NCI-H187 treated with DMSO at 0.1 percent for 48 hours (cell line): ENCODE measurements at places on chromosomes 11 and 22.

- no peak for DNase-seq
These were observed 83.2 kb downstream of the TRIM29 start for GRCh38 chr11:120054753-120055045.

GRCh38 chr11:104058680-104059079 is 22.2 kb downstream of the DDI1 start:
- DNase-seq: no peak

DNA sequence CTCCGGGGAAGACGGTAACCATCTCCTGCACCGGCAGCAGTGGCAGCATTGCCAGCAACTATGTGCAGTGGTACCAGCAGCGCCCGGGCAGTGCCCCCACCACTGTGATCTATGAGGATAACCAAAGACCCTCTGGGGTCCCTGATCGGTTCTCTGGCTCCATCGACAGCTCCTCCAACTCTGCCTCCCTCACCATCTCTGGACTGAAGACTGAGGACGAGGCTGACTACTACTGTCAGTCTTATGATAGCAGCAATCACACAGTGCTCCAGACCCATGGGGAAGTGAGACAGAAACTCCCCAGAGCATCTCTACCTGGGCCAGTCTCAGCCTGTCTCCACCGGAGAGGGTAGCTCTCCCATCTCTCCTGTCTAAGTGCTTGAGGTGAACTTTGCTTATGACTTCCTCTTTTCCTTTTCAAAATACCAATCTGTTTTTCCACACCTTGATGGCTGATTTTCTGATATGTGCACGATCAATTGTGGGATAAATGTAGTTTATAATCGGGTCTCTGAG is 48.5 kb upstream of the VPREB1 start:
- DNase-seq: no peak

DNA sequence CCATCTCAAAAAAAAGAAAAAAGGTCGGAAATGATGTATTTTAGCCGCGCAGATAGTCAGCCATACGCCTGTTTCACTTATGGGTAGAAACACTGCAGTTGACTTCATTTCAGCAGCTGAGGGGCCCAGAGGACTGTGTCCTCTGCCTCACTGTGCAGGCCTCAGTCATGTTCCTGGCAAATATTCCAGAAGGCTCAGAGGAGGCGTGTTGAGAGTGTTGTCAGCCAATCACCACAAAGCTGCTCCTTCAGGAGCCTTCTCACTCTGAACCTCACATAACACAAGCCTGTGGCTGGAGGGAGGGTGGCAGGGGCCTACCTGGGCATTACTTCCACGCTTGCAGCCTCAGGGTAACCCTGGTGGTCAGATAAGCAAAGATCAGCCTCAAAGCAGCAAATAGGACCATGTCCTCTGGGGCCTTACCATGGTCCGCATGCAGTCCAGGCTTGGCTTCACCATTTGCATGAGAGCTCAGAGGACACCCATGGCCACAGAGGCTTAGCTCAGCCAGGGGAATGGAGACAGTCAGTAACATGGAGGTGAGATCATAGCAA is 17.3 kb upstream of the TREH start:
- no peak for DNase-seq

DNA sequence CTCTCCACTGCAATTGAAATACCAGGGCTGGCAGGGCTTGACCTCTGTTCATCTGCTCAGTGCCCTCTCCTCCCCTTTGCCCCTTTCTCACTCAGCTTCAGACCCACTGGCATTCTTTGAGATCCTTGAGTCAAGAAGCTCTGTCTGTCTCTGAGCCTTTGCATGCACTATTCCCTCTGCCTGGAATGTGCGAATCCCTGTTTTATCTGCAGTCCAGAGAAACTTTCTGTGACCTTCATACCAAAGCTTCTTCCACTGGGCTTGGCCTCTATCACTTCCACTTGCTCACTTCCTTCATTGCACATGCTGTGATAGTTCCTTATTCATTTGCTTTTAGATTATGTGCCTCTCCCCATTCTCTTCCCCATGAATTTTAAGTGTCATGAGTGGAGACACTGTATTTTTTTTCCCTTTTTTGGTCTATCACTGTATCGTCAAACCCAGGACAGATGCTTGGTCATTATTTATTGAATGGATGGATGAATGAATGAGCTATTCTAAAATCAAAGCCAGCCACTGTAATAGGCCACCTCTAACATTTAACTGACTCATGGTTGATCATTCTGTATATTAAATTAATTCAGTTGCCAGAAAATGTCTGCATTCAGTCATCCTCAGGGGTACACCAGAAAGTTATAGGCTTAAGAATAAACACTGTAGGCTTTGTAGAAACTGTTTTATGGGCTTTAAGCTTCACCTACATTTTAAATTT is 88.7 kb upstream of the TIMP3 start:
- DNase-seq: no peak

DNA sequence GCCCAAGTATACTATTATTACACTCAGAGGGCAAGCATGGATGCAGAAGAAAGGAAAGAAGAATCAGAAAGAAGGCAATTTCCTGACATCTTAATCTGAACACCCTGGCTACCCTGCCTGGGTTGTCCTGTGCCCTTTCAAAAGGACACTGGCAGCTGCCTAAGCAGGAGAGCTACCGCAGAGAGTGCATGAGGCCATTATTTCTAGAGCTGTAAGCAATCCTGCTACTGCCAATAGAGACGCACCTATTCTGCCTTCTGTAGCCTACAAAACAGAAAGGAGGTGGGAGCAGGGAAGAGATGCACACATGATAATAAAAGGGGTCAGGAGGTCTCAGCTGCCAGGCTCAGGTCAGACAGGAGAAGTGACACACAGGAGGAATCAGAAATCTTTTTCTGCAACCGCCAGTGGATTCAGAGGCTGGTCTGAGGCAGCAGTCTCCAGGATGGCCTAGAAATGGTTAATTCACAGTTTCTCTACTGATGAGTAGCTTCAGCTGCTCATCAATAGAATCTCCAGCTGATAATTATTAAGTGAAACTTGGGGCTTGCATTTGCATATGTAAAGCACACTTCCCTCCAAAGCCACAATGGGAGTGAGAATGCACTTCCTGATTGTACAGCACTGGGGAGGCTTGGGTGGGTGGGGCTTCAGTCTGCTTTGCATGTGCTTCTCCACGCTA is 253.9 kb downstream of the LARGE1 start:
- DNase-seq: no peak

DNA sequence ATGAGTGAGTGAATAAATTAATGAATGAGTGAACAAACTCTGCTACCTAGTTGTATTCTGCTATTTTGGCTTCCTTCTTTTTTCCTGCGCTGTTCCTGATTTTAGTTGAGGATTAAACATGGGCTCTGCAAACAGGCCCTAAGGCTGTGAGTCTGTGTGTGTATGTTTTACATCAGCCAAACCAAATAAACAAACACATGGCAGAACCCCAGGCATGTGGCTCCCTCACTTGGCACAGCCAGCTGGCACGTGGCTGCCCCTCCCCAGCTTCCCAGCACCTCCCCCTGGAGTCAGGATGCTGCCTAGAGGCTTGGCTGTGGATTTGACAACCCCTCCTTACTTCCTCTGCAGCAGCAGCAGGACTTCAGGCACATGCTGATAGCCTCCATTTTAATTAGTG is 593.2 kb downstream of the INSC start:
- DNase-seq: no peak

GRCh38 chr11:14323118-14323676 is 35.8 kb downstream of the RRAS2 start:
- DNase-seq: no peak

GRCh38 chr22:28935713-28936112 is 52.3 kb downstream of the ZNRF3 start:
- no peak for DNase-seq

DNA sequence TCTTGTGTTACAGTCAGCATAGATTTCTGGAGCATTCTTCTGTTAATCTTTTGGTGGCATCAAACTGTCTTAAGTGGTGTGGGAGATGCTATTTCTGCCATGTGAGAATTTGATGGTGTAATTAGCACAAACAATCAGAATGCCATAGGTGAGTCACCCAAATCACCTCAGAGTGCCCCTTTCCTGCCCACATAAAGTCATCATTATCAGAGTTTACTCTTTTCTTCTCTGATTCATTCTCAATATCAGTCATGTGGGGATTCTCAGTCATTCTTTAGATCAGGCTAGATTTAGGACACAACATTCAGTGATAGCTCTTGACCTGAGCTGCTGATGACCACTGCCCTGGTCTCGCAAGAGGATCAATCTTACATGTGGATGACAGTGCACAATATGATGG is 23.7 kb upstream of the MS4A6A start:
- DNase-seq: no peak

DNA sequence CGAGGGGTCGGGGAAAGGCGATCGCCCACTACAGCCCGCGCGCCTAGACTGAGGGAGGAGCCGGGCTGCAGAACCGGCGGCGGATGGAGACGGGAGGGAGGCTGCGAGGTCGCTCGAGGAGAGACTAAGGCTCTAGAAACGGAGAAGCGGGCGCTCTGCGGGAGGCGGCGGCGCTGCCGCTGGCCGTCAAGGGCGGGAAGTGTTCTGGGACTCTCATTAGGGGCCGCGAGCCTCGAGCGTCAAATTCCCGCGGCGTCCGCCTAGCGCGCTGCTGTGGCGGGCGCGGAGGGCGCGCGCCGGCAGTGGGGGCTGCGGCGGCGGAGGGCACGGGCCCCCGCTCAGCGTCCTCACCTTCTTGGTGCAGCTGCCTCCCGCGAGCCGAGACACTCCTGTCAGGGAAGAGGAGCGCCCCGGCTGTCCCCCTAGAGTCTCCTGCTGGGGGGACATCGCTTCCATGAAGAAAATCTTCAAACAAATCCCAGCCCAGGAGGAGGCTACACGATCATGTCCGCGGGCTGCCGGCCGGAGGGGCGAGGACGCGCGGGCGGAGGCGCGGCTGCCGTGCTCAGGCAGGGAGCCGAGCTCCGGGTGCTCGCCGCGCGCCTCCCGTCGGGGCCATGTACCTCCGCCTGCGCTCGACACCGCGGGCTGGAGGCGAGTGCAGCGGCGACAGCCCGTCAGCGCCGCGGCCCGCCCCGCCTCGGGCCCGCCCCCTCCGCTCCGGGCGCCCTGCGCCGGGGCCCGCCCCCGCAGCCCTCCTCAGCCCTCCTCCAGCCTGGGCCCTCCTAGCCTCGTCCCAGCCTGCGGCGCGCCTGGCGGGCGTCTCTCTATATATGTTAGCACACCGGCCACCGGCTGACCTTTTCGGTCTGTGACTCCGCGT is at the start of gene ARHGAP20:
TSS of gene ARHGAP20 (minus strand) at position 662 of the 883 bp plus-strand sequence. CDS start at position 456, 206 bp downstream.
- no peak for DNase-seq

DNA sequence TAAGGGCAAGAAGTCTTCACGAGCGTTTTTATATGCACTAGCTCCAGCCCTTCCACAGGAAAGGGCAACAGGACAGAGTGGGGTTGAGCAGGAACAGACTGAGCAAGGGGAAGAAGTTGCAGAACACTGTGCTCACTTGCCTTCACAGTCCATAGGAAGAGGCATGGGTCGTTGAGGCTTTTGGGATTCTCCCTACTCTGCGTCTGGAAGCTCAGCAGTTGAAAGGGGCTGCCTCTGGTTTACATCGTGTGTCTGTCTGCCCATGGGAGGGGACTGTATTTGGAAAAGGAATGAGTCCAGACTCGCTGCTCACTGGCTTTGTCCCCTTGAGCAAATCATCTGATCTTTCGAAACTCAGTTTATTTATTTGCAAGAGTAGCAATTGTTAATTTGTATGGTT is 1.1 kb upstream of the PDGFD start:
- no peak for DNase-seq

DNA sequence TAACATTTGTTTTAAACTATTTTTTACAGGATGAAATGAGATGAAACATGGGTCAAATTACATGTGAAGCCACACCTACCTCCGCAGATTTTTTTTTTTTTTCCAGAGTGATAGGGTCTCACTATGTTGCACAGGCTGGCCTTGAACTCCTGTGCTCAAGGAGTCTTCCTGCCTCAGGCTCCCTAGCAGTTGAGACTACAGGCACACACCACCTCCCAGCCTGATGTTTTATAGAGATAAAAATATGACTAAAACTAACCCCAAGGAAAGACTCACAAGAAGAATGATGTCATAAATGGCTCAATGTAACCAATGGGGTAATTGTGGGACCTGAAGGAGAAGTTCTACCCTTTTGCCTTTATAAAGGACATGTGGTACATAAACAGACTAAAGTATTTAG is 52.3 kb upstream of the SOX6 start:
- DNase-seq: no peak

DNA sequence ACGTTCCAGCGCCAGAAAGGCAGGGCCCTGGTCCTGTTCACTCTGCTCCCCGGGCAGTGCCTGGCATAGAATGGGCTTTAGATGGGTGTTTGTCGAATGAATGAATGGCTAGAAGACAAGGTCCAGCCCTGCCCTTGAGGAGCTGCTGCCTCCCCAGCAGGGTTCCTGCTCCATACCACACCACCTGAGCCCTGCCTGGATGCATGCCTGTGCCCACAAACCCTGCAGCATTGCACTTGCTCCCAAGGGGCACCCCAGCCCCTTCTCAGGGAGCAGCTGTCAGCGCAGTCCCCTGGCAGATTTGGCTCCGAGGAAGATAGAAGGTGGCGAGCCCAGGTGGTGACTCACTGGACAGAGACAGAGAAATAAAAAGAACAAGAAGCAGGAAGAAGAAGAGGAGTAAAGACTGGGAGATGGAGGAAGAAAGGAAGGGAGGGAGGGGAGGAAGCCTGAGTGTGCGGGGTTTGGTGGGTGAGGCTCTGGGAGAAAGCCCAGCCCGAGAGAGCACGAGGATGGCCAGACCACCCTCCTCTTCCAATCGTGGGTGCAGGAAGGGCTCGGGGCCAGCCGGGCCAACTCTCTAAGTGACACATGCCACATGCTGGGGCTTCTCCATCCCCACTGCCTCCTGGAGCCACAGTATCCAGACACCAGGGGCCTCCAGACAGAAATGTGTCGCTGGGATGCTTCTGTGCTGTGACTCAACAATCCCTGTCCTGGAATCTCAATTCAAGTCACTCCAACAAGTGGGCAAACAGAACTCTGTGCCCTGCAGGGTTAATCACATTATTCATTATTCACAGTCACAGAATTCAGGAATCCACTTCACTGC is 1474.3 kb downstream of the BRD1 start:
- no peak for DNase-seq

GRCh38 chr11:97751952-97752351 is 1268.8 kb upstream of the CNTN5 start:
- DNase-seq: no peak

- DNase-seq: no peak
These were observed 6.0 kb downstream of the C11orf97 start for GRCh38 chr11:94518300-94518699.

GRCh38 chr11:96197801-96198701 is 144.9 kb downstream of the MAML2 start:
- no peak for DNase-seq

DNA sequence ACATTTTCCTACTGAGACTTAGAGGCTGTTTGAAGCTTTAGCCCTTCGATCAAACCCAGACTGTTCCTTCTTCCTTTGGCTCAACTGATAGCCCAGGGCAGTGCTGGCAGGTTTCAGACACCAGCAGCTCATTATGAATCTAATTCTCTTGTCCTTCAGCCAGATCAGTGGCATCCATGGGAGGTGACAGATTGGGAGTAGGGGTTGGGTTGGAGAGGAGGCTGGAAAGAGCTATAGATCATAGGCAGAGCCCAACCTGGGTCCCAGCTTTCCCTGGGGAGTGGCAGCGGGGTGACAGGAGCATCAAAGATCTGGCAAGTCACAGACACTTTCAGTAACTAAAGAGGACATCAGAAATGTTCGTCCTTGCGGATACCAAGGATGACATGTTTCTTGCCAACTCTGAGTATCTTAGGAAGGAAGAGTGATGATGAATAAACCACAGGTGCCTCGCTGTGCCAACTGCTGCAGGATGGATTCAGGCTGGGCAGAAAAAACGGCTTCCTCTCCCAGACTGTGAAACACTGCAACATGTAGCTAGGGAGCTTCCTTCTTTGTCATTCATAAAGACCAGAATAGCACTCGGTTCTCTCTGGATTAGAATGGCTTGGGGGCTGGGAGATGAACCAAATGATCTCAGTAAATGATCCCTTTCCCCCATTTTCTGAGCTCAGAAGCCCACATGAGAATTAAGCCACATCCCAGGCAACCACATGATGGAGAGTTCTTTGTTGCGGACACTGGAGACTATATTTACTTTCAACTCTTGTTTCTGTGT is 19.1 kb downstream of the ABCC8 start:
- DNase-seq: no peak
